ENCODE measurements at places on chromosomes 5 and 9.

- DNase-seq: no peak
These were observed 41.1 kb upstream of the DAP start for GRCh38 chr5:10801931-10802666.

GRCh38 chr9:125483697-125484096 is 222.1 kb downstream of the GAPVD1 start:
- no peak for DNase-seq

DNA sequence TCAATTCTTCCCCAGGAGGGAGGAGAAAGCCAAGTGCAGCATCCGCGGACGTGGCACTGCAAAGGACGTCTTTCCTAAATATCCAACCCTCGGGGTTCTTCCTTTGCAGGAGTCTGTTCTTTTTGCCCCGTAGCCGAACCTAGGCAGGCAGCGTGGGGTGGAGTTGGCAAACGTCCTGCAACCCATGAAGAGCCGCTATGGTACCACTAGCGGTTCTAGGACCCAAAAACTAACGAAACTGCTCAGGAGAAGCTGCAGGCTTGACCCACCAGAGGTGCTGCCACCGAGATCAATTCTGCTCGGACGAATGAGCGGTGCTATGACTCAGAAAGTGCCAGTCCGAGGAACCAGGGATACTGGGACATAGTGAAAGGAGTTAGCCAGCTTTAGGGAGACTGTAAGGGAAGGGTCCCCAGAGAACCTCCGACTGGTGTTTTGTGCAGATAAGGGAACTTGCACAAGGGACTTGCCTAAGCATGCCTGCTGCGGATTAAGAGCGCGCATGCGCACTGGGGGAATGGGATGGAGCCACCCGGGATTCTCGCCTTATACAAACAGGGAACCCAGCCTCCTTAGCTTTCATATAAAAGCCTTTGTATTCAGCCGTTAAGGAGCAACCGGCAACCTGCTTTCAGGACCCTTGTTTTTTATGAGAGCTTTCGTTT is 32.7 kb downstream of the ANXA2R start:
- peak; percentile 27 for DNase-seq

DNA sequence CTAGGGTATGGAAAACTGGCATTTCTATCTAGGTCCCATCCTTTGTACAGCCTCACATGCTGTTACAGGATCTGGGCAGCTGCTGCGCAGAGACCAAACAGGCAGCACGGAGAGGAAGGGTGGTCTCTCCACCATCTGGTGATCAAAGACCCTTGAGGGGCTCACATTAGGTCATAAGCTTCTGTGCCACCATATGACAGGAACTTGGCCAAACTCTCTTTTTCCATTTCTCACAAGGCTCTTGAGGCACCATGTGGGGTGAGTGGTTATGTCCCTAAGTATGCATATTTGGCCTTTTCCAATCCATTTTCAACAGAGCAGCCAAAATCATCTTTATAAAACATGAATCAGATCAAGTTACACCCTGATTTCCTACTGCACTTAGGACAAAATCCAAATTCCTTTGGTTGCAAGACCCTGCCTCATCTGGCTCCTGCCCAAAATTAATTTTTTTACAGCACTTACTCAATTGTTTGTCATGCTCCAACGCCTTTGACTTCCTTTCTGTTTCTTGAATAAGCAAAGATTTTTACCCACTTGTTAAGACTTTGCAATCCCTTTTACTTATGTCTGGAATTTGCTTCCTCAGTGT is 730.0 kb downstream of the MAT2B start:
- DNase-seq: no peak

DNA sequence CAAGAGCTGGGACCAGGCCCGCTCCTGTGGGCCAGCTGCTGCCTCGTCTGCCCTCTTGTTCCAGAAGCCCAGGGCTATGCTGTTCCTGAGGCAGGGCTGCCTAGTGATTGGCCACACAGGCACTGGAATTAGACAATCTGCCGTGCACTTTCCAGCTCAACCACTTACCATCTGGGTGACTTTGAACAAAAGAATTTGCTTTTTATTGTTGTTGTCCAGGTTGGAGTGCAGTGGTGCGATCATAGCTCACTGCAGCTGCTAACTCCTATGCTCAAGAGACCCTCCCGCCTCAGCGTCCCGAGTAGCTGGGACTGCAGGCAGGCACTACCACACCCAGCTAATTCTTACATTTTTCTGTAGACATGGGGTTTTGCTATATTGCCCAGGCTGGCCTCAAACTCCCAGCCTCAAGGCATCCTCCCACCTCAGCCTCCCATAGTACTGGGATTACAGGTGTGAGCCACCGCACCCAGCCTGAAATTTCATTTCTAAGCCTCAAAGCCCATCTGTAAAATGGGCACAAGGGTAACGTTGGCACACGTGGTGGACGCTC is 1.2 kb upstream of the NEK6 start:
- no peak for DNase-seq

DNA sequence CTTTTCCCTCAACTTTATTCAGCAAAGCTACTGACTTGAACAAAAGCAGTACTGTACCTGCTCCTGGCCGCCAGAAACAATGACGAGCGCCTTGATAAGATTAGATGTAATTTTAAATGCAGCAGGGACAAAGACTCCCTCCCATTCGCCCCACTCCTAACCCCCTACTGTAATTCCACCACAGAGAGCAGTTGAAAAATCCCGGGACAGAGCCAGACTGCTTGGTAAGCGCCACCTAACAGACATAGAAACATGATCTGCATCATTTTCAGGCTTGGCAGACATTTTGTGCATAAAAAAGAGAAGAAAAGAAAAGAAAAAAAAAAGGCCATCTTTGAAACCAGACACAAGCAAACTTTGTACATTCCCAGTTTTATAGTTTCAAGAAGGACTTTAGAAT is 81.9 kb downstream of the ISL1 start:
- DNase-seq: no peak

- no peak for DNase-seq
These were observed 20.2 kb upstream of the NREP start for GRCh38 chr5:111776913-111777781.

Data from substantia nigra (tissue), 51 donors.